ENCODE measurements at places on chromosomes 16 and 17.

GRCh38 chr16:27290562-27290961 lies 22.0 kb upstream of the NSMCE1 start:
- no peak for DNase-seq

GRCh38 chr17:50913120-50913519 lies 47.0 kb upstream of the TOB1 start:
- no peak for DNase-seq

DNA sequence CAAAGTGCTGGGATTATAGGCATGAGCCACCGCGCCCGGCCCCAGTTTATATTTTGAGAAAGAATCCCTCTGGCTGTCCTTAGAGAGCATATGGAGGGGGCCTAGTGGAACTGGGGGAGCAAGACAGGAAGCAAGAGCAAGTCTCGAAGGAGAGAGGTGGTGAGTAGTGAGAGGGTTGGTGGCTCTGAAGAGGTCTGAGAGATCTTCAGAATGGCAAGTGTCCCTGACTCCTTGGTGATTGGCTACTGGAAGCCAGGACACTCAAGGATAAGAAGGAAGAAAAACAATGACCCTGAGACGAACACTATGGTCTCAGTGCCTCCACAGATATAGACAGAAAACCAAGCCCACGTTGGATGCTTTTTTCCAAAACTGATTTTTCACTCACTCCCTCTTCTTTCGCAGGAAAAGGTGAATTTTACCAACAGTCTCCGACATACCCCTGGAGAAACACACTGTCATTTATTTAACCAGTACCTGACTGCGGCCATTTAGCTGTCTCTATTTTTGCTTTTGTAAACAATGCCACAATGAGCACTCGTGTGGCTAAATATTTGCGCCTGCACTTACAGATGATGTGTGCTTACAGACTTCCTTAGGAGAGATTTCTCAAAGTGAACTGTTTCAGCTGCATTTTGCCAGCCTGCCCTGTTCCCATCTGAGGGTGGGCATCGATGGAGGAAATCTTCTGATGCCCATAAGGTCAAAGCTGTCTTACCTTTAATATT lies 15.9 kb upstream of the DOK4 start:
- no peak for DNase-seq

DNA sequence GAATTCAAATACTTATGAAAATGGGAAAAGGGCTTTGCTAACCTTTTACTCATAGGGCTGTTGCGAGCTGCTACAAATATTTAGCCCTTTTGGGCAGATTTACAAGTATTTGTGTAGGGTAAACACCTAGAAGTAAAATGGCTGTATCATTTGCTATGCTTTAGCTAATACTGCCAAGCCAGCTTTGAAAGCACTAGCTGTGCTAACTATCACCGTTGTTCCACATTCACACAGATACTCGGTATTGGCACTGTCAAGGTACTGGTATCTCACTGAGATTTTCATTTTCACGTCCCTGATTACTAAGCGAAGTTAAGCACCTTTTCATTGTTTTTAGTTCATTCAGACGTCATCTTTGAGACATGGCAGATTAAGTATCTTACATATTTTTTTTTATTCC lies 84.8 kb downstream of the GLG1 start:
- no peak for DNase-seq

- no peak for DNase-seq
Observed at GRCh38 chr16:56912746-56913708, 18.9 kb upstream of the HERPUD1 start.

GRCh38 chr17:71762526-71762925 lies 358.3 kb upstream of the SOX9 start:
- no peak for DNase-seq

DNA sequence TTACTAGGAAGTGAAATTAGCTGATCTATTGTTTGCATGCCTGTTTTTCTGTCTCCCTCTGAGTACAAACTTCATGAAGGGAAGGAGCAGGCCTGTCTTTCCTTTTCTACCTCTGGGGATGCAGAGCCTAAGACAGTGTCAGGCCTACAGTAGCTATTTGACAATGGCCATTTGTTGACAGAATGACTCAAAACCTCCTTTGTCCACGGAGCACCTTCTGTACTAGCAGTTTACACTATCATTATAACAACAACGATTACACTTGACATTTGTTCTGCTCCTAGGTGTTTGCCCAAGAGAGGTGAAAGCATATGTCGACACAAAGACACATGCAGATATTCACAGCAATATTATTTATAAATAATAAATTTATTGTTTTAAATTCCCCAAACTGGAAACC lies 132.3 kb upstream of the IRX3 start:
- DNase-seq = no peak

- no peak for DNase-seq
Observed at GRCh38 chr16:16828913-16829398, 450.0 kb downstream of the NPIPA7 start.

GRCh38 chr16:20830372-20830771 lies 24.0 kb downstream of the REXO5 start:
- no peak for DNase-seq

DNA sequence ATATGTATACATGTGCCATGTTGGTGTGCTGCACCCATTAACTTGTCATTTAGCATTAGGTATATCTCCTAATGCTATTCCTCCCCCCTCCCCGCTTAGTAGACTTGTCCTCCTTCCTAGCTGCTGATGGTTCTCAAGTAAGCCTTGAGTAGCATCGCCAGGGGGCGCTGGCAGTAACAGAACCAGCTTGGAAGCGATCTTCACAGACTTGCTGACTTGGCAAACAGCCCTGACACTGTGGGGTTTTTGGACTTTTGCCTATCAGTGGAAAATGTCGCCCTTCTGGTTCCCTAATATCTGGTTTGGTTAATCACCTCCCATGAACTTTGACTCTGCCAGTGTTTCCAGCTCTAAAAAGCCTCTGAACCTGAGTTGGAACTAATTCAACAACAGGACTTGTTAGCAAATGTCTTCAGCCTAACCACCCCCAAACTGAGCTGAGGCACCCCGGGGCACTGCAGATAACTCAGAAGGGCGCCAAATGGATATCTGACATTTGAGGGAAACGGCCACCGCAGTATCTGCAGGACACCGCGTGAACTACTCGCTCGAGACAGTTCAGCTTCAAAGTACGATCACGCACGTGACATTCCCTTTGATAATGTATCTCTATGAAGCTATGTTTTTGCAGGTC lies 15.4 kb upstream of the SPATA32 start:
- peak; percentile 68 for DNase-seq

- no peak for DNase-seq
Observed at GRCh38 chr17:49976828-49977202, 7.8 kb downstream of the DLX4 start.

- no peak for DNase-seq
Observed at GRCh38 chr17:78999056-78999768, 10.4 kb downstream of the CANT1 start.

- no peak for DNase-seq
Observed at GRCh38 chr17:66727634-66728570, 107.0 kb upstream of the CACNG5 start.

DNA sequence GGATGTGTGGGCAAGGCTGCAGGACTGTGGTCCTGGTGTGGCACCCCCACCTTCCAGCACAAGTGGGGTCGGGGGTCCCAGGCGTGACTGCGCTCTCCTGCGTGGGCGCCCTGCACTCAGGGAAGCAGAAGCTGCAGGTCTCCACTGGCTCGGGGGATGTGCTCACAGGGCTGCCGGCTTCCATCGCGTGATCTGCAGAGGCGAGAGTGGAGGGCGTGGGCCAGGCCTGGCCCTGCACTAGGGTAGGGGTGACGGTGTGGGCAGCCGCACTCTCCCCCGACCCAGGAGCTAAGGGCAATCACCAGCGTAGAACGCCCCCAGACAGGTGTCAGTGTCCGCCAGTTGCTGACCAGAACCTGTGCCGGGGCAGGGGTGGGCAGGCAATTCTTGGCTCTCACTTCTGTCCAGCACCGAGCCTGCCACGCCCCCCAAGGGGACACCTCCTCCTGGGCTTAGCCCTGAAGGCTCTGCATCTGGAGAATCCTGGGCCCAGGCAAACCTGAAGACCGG lies 32.3 kb downstream of the TNFRSF13B start:
- no peak for DNase-seq

- DNase-seq = no peak
Observed at GRCh38 chr16:31395647-31396046, 2.5 kb downstream of the ITGAD start.

- DNase-seq = peak; percentile 49
Observed at GRCh38 chr17:8060274-8060673, 21.4 kb downstream of the ALOX15B start.

DNA sequence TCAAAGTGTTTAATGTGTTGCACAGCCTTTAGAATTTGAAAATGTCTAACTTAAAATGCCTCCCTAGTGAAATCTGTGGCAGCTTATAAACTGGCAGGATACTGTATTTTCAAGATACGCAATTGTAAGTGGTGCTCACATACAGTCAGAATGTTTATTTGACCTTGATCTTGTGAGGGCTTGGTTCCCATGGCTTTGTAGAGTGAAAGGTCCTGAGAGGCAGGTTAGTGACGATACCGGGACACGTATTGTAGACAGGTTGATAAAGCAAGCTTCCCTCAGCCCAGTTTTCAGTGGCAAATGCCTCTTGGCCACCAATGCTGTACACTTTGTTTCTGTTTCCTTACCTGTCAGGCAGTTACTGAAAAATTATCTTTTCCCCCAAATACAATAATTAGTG lies 426.6 kb downstream of the MAF start:
- DNase-seq = no peak

GRCh38 chr17:63609816-63610573 lies 9.3 kb downstream of the TACO1 start:
- DNase-seq = no peak

- no peak for DNase-seq
Observed at GRCh38 chr16:56068816-56069215, 122.5 kb upstream of the GNAO1 start.

DNA sequence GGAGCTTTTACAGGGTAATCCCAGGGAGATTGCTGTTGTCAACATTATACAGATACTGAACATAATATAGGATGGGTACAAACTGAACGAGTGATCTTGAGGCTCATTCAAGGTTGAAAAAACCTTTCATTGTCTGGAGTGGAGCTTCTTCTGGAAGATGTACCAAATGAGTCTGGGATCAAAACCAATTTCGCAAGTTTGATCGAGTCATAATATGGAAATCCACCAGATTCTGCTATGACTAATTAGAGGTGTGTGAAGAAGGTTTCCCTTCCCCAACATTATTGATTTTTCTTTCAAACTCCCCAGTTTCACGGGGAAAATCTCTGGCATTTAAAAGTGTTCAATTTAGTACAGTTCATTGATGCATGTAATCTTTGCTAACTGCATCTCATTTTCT lies 324.1 kb downstream of the ZFHX3 start:
- DNase-seq = no peak

DNA sequence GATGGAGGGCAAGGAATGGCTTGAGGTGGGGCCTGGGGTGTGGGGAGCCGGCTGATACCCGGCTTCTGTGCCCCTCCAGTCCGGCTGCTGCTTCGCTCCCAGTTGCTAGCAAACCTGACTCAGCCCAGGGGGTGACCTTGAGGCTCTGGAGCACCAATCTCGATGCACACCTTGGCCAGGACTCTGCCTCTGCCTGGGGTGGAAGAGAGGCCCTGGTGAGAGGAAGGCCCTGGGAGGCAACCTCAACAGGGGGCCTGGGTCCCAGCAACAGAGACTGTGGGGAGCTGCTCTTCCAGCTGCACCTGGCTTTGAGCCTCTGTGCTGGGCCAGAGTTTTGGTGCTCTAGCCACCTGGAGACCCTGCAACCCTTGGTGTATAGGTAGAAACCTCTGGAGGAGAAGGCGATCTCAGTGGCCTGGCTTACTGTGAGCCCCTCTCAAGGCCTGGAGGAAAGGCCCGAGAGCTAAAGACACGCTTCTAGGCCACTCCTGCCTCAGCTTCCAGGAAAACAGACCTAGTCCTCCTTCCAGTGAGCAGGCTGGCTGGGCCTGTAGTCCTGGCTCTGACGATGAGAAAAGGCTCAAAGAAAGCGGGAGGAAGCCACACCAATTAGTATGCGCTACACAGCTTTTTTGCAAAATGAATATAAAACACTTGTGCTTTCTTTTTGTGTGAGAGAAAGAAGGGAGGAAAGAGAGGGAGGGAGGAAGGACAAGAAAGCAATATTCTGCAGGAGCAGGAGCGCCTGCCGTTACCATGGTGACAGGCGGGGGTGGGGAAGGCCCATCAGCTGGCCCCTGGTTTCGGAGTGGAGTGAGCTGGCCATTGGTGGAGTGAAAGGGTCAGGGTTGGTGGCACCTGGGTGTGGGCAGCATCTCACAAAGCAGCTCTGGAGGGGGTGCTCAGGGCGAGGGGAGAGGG lies 51.0 kb downstream of the VAC14 start:
- no peak for DNase-seq

DNA sequence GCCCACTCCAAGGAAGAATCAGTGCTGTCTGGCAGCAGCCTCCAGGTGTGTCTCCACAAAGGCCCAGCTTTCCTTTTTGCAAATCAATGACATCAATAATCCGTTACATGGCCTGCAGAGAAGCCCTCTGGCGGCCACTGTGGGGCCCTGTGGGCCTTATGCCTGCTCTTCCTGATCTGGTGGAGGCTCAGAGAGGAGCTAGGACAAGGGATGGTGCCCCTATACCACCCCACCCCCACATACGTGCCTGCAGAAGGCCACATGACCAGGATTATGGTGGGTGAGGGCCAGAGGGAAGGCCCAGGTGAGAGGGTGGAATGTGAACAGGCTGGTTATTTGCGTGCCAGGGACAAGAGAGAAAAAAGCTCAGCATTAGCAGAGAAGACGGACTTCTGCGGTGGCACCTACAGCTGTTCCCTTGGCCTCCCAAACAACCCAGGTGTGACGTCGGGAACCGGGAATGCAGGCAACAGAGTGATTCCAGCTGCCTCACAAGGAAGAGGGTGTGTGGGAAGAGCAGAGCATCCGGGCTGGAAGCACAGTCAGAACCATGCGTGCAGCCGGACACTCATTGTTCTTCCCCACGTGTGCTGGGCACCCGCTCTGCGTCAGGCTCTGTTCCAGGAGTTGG lies 22.5 kb downstream of the EIF4A3 start:
- DNase-seq = no peak

DNA sequence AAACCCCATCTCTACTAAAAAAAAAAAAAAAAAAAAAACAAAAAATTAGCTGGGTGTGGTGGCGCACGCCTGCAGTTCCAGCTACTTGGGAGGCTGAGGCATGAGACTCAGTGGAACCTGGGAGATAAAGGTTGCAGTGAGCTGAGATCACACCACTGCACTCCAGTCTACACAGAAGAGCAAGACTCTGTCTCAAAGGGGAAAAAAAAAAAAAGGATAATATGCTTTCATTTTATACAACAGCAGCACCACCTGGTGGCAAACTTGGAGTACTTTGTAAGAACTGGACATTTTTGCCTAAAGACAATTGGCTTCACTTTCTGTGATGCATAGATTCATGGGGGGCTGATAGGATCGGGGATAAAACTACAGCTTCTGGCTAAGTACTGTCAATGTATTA lies 8.5 kb downstream of the CHTF8 start:
- peak; percentile 63 for DNase-seq

GRCh38 chr17:2482218-2482617 lies 29.5 kb downstream of the METTL16 start:
- no peak for DNase-seq

DNA sequence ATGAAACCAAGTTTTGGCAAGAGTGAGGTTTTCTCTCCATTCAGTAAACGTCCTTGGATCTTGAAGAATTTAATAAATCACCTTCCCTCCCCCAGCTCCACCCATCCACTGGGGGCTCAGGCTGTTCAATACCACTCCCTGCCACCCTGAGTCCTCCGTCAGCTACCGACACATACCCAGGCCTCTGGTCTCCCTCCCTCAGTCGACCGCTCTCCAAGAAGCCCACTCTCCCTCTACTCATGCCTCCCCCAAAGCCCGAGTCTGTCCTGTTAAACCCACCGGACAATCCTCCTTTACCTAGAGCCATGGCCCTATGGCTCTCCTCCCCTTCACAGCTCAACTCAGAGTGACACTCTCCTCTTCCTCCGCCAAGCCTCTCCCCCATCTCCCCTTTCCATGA lies 19.7 kb upstream of the SLC4A1 start:
- DNase-seq = no peak
